ENCODE measurements at places on chromosomes 16 and 17. TPM values are rescaled to one million over a fixed set of nuclear protein-coding genes. Genes with fewer than 3 reads are reported as not detected.
A peak's percentile ranks its signal among the peaks of the same experiment; 100 is the strongest.

DNA sequence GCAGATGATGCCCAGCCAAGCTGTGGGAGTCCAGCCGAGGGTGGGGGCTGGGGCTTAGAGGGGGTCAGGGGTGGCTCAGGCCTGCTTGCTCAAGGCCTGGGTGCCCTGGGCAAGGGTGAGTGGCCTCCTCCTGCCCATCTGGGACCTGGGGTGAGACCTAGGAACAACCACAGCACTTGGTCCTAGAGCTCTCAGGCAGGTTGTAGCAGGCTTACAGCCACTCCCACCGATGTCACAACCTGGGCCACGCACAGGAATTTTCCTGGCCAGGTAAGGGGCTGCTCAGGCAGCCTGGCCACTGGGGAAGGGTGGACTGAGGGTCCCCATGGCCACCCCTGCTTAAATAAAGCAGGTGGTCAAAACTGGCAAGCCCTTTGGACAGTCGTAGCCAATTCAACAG lies 6.3 kb upstream of the SREBF1 start:
- DNase-seq: no peak

GRCh38 chr17:2796164-2797125 lies at the start of gene RAP1GAP2:
RAP1GAP2 (plus strand) TSS chr17:2796438; CDS start chr17:2796528, 90 bp downstream.
- DNase-seq: peak; percentile 82

DNA sequence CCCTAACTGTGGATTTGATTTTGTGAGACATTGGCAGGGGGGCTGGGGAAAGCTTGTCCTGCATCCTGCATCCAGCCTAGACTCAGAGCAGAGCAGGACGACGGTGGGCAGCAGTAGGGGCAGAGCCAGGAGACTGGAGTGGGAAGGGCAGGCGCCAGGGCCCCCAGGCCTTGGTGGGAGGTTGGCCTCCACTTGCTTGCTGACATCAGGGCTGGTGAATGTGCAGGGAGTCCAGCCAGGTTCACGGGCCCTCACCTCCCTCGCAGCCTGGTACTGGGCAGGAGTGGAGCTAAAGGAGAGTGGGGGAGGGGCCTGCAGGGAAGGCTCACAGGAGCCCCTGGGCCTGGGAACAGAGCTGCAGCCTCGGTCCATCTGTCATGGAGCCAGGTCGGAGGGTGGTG lies 2.2 kb upstream of the SMTNL2 start:
- DNase-seq: no peak

GRCh38 chr17:36879027-36879426 lies 58.2 kb upstream of the LHX1 start:
- no peak for DNase-seq

CLDN7 gene
- 916 TPM for total RNA-seq

- no peak for DNase-seq
These were observed 98.3 kb upstream of the HLF start for GRCh38 chr17:55166506-55166905.

DNA sequence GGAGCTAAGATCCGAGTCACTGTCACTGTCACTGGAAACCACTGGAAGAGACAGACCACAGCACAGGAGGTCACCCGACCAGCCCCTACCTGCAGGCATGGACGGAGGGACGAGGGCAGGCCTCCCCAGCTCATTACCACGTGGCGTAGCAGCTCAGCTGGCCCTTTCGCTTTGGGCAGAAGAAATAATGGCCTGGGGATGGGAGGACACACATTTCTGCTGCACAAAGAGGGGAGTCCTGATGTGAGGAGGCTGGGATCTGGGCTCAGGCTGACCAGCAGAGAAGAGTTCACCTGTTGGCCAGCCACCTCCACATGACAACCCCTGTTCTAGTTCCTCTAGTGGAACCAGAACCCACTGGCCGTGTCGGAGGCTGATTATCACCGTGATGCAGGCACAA lies 38.2 kb upstream of the DOC2B start:
- DNase-seq: no peak

DNA sequence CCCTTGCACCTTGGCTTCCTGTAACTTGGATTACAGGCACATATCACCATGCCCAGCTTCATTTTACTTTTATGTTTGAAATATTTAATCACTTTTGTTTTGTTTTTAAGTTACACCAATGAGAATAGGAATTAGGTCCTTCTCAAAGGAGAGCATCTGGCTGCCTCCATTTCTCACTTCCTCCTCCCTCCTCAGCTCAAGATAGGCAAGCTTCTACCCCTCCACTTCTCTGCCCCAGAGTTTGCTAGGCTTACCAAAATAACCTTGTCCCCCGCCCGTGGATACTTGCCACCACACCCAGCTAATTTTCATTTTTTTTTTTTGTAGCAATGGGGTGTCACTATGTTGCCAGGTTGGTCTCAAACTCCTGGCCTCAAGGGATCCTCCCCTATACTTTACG lies 17.9 kb downstream of the GABARAPL2 start:
- no peak for DNase-seq

DNA sequence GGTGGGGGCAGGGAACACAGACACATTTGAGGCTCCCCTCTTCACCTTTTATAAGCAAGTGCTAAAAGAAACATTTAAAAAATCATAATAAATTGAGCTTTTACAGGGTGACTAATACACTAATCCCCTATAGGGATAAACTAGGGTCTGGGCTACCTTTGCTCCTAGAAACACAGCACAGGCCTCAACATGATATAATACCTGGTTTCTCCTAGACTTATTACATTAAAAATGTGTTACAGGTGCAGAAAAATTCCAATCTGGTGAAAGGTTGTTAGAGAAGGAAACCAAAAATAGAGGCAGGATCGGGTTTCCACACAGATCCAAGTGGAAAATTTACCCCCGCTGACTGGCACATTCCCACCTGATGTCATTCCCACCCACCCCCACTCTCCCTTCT lies 124.7 kb upstream of the NOG start:
- DNase-seq: no peak

- DNase-seq: peak; percentile 24
These were observed 17.1 kb downstream of the SPG7 start for GRCh38 chr16:89525146-89525913.

- peak; percentile 10 for DNase-seq
These were observed 66.6 kb downstream of the SIAH1 start for GRCh38 chr16:48318630-48319029.

ICAM2 gene
- total RNA-seq: not detected

GRCh38 chr16:79380995-79381602 lies 219.4 kb downstream of the MAF start:
- no peak for DNase-seq

DNA sequence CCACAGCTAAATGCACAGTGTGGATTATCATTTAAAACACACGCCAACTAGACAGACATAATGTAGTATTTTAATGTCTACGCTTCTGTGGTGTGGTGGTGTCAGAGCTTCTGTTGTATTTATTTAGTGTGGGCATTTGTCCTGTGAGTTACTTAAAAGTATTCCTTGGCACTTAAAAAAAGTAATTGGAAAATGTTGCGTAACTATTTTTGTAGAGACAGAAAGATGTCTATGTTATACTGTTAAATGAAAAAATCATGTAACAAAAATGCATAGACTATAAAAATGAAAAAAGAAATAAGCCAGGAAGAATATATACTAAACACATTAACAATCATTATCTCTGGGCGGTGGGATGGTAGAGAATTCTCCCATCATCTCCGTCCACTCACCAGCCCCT lies 39.2 kb downstream of the CYTH1 start:
- no peak for DNase-seq

All from transverse colon (tissue), 4 donors.